ENCODE measurements at places on chromosomes 13 and 19.

DNA sequence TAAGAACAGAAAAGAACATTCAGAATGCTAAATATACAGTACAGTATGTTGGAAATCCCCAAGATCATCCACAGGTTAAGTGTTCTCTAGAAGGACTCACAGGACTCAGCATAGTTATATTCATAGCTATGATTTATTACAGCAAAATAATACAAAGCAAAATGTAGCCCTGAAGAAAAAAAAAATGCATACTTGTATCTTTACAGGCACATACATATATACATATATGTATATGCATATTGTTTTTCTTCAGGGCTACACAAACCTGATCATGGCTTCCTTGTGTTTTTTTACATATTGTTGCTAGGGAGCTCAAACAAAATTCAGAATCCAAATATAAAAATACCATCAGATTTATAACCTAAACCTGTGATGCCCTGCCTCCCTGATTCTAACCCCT, 78.5 kb downstream of the TUBA3C start:
- DNase-seq = no peak

DNA sequence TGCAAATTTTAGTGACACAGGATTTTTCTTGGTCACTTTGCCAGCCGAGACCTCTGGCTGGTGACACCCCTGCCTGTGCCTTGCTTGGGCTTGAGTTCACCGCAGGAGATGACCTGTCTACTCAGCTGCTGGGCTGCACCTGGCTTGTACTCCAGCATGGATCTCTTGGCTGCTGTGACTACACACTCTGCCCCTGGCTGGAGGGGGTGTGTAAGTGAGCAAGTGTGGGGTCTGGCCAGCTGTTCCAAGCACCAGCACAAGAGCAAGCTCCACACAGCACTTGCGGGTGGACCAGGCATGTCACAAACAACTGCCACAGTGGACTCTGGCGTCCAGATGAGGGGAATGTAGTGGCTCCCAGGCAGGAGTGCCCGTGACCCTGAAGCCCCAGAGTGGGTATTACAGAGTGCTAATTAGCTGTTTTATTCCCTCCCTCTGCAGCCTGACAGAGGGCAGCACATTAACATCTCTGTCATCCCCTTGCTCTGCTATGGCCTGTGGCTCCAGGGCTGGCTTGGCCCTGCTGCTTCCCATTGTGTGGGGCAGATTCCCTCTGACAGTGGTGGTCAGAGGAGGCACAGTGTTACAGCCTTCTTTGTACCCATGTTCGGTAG, 1387.2 kb downstream of the OLFM4 start:
- no peak for DNase-seq

GRCh38 chr19:3632739-3633558, 6.4 kb upstream of the CACTIN start:
- DNase-seq = no peak

GRCh38 chr13:89457977-89458376, 1786.8 kb downstream of the SLITRK5 start:
- DNase-seq = no peak

GRCh38 chr19:14405758-14406644, 13.1 kb downstream of the DDX39A start:
- DNase-seq = peak; percentile 93

DNA sequence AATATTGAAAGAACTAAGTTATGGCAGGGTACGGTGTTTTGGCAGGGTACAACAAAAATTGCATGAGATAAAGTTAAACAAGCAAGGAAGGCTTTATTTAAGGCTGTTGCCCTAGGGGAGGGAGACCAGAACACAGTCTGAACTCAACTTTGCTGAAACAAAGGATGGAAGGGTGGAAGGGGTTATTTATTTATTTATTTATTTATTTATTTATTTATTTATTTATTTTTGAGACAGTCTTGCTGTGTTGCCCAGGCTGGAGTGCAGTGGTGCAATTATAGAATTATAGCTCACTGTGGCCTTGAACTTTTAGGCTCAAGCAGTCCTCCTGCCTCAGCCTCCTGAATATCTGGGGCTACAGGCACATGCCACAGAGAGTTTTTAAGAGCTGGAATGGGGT, 75.9 kb downstream of the HS6ST3 start:
- no peak for DNase-seq

DNA sequence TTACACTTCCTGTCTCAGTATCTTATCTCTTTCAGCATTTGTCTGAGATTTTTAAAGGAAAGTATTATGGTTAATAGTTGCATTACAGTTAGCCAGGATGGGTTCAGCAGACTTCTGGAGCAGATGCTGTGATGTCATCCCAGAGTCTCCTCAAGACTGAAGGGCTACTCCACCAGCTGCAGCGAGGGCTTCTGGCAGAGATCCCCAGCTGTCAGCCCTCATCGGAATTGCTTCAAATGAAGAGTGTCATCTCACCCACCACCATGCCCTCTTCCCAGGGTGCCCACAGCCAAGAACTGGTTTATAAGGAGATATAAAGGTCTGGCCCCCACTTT, 84.4 kb downstream of the FAM216B start:
- no peak for DNase-seq

- DNase-seq = peak; percentile 11
Measured at GRCh38 chr19:5228932-5229777, 111.5 kb downstream of the PTPRS start.

DNA sequence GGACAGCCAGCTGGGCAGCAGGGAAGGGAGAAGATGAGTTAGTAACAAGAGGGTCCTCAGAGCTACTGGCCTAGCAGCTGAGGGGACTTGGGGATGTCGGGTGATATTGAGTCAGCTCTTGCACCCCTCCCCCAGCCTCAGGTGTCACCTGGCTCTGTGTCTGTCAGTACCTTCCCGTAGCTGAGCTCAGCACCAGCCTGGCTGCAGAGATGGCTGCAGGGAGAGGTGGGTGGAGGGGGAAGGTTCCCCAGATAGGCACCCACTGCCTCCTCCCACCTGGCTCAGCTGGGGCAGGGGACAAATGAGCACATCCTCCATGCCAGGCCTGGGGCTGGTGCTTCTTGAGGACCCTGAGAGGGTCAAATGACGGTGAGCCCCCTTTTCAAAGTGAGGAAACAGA, 6.8 kb upstream of the KPTN start:
- no peak for DNase-seq

- no peak for DNase-seq
Measured at GRCh38 chr13:24006520-24007248, 109.4 kb upstream of the C1QTNF9B start.

- no peak for DNase-seq
Measured at GRCh38 chr13:65914716-65915115, 1315.4 kb downstream of the PCDH9 start.

GRCh38 chr13:48505012-48505411, 27.9 kb downstream of the RCBTB2 start:
- peak; percentile 52 for DNase-seq

DNA sequence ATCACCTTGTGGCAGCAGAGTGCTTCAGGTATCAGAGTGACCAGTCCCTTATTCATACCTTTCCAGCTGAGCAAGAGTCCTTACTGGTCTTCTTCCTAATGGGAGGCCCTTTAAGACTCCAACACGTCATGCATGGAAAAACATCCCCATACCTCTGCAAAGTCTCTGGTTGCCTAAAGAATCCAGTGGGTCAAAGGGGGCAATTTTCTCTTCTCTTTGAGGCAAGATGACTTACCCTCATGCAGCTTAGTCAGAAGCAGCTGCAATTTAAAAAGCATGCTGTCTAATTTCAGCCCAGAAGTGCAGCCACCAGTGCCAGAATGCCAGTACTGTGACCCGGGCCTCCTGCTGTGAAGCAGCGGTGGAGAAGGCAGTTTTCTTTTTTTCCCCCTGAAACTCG, 18.7 kb downstream of the PPP5C start:
- DNase-seq = no peak

- DNase-seq = no peak
Measured at GRCh38 chr13:44196196-44196751, 177.3 kb upstream of the SERP2 start.

- DNase-seq = no peak
Measured at GRCh38 chr13:22263185-22263584, 592.3 kb downstream of the FGF9 start.

GRCh38 chr19:306151-306900, 15.1 kb upstream of the PLPP2 start:
- no peak for DNase-seq

DNA sequence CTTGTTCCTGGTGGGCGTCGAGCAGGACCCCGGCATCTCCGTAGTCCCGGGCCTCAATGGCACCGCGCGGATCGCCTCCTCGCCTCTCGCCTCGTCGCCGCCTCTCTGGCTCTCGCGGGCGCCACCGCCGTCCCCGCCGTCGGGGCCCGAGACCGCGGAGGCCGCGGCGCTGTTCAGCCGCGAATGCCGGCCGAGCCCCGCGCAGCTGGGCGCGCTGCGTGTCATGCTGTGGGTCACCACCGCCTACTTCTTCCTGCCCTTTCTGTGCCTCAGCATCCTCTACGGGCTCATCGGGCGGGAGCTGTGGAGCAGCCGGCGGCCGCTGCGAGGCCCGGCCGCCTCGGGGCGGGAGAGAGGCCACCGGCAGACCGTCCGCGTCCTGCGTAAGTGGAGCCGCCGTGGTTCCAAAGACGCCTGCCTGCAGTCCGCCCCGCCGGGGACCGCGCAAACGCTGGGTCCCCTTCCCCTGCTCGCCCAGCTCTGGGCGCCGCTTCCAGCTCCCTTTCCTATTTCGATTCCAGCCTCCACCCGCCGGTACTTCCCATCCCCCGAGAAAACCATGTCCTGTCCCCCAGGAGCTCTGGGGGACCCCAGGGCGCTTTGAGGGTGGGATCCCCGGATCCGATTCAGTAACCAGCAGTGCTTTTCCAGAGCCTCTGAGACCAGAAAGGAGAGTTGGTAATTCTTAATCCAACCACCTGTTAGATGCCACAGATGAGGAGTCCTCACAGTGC, 885 bp downstream of the MLNR start:
- peak; percentile 80 for DNase-seq

- DNase-seq = no peak
Measured at GRCh38 chr19:41912899-41913537, 15.2 kb downstream of the ERFL start.

DNA sequence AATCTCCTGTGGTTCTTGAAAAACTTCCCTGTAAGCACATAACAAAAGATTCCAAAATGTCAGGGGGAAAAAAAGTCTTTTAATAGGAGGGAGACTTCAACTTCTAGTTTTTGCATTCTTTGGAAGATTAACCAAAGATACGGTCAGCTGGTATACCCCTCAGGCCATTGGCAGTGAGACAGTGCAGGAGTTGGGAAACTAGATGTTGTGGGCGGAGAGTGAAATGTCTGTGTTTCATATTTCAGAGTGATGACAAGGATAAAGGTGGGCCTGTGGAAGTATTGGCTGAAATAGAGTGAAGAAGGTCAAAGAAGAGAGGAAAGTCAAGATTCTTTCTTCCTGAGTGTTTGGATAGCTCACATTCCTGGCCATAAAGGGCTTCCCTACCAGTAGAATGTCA, 40.8 kb downstream of the CYP2B6 start:
- DNase-seq = no peak

GRCh38 chr19:19618219-19619051, at the start of gene PBX4:
PBX4 (minus strand) TSS chr19:19618687; CDS start chr19:19618629, 58 bp downstream.
- peak; percentile 98 for DNase-seq

DNA sequence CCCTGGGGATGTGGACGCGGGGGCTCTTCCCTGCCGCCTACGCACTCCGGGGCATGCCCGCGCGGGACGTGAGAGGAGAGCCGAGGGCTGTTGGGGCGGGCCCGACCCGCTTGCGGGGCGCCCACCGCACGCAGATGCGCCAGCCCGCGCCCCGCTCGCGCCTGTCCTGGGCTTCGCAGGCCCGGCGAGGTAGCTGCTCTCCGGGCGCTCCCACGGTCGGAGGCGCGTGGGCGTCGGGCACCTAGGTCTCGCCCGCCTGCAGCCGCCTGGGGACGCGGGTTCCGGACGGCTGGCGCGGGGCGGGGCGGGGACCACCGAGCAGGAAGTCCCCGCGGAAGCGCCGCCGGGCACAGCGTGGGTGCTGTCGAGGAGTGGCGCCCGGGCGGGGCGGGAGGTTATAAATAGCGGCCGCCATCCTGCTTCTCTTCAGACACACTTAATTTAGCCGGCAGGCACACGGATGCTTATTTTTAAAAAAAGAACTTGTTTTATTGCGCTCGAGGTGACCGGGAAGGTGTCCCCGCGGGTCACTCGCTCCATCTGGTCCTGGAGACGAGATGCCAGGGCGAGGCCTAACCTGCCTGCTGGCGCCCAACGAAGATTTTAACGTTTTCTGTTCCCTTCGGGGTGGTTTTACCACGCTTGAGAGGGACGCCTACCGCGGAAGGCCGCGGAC, 561 bp upstream of the GJA3 start:
- DNase-seq = peak; percentile 38

- no peak for DNase-seq
Measured at GRCh38 chr13:110885966-110886869, 28.7 kb downstream of the ANKRD10 start.

- no peak for DNase-seq
Measured at GRCh38 chr13:42803563-42804204, 22.3 kb downstream of the FAM216B start.

DNA sequence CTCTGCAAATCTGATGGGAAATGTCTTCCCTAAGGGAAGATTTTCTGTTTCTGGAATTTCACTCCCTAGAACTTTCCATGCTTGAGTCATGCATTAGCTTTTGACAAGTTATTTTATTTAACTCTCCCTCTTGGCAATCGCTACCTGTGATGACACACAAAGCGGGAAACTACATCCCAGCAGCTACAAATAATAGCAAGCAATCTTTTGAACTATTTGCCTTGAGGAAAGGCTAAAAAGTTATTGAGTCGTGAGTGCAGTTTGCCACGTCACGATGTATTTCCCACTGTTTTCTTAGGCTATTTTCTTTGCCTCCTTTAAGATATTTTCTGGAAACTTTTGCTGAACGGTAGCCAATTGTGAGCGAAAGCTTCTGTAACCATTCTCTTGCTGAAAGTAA, 353.3 kb upstream of the HTR2A start:
- no peak for DNase-seq

DNA sequence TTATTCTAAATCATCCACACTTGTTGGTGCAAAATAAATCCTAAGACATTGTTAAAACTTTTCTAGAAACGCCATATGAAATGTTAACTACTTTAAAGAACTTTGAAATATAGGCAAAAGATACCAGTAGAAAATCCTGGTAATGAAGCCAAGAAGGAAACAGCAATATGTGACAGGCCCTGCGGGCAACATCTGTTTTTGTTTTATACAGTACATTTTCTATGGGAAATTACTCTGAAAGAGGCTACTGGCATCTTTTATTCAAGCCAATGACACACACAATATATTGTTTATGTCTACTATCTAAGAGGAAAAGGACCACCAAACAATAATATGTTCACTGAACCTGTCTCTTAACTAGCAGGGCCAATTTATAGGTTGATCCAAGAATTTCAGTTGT, 829.7 kb downstream of the PCDH17 start:
- no peak for DNase-seq

GRCh38 chr13:114258589-114258988, 22.8 kb upstream of the UPF3A start:
- no peak for DNase-seq

- DNase-seq = no peak
Measured at GRCh38 chr13:37366044-37366770, 232.4 kb downstream of the POSTN start.

- DNase-seq = no peak
Measured at GRCh38 chr13:73828811-73829210, 305.4 kb downstream of the KLF12 start.
